NCI-H1105 treated with DMSO at 0.1 percent for 48 hours (cell line): ENCODE measurements at places on chromosomes 3 and 15.

GRCh38 chr3:38730281-38730680 lies 80.8 kb upstream of the SCN5A start:
- DNase-seq: no peak

GRCh38 chr3:71454512-71455403 lies 128.8 kb downstream of the FOXP1 start:
- DNase-seq: no peak

GRCh38 chr15:85550283-85550682 lies 169.9 kb downstream of the AKAP13 start:
- DNase-seq: no peak

DNA sequence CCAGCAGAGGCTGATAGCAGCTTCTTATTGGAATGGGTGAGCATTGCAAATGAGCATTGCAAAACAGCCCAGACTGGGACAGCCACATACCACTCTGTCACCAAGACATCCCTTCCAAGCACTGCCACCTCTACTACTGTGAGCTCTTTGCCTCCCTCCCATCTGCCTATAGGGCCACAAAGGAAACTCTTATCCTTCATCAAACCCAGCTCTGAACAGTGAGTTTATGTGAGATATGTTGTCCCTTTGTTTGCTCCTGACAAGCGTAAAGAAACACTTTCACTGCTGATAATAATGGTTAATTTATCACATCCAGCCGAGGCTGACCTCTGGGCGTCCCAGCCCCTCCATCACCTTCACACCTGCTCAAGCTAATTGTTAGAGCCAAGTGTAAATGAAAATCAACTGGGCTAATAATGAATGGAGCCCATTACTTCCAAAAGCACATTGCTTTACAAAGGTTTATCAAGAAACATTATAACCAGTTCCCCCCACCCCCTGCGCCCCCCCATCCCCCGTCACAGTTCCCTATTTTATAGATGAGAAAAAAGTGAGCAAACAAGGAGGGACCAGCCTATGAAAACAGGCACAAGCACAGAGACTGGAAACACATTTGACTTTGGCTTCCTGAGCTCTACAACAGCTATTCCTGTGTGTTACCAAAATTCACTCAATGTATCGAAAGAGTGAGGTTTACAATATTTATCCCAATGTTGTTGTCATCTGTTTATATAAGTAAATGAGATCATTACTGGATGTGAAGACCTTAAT lies 146.3 kb downstream of the ANXA2 start:
- DNase-seq: no peak

DNA sequence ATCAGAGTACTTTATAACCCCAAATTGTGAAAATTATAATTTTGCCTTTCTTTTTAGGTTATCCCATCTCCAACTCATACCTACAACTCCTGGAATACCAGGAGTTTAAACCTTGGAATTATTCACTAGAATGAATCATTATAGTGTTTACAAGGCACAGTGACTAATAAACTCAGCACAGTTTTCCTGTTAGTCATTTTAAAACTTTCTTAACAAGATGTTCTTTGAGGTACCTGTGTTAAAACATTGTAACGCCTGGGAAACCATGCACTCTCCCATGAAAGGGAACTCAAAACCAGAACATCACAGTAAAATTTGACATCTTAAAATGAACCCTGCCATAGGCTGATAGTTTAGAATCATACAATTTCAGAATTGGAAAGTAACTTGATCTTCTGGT lies 132.4 kb upstream of the OSTN start:
- no peak for DNase-seq

GRCh38 chr3:7371693-7372572 lies 511.0 kb downstream of the GRM7 start:
- DNase-seq: no peak

- DNase-seq: no peak
These were observed 21.1 kb upstream of the RHO start for GRCh38 chr3:129507181-129507831.

DNA sequence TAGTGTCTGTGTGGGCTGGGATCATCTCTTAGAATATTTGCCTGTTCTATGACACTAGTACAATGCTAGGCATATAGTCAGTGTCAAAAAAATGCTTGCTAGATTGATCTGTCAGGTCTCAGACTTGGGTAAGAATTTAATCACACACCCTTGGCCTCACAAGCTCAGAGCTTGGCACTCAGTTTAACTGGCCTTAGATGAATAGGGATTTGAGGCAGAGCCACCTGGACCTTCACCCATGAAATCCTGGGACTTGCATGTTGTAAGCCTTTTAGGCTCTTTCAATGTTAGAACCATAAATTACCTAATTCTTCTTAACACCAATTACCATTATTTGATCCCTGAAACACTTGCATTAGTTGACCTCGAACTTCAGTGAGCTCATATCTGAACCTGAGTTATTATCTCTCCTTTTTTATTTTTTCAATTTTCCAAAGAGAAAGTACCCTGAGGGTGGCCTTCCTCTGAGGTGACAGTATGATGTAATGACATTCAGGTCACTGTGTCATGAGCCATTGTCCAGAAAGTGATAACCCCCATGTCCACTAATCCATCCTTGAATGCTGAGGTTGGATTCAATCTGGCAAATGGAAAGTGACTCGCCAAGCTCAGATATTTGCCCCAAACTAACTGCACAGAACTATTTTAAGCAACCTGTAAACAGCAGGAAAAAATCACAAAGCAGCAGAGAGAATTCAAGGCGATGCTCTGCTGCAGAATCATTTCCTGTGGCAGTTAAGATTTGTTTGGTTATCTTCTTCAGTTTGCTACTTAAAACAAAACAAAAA lies 615.2 kb upstream of the NR2F2 start:
- no peak for DNase-seq

DNA sequence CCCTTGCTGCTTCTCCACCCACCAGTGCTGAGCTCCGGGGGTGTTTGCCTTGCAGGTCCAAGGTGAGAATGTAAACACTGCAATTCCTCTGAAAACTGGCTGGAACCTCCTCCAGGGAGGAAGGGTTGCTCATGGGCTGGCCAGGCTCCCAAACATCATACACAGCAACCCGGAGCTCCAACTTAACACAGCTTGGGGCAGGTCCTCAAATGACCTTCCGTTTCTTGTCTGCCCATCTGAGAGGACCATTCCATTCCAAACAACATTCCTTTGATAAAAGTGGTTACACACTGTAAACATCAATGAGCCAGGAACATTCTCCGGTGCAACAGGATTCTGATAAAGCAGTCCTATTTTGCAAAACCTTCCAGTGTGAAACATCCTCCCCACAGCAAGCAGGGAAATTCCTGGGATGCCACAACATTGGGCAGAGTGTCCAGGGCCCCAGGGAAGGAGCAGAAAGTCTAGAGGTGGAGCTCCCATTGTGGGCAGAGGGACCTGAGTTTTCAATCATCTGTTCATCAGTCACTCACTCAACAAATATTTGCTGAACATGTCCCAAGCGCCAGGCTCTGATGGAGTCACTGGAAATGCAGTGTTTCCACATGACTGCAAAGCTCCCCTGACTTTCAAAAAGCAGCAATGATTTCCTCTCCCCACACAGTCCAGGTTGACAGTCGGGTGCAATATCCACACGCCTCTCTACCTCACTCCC lies 7.3 kb upstream of the HEG1 start:
- no peak for DNase-seq

DNA sequence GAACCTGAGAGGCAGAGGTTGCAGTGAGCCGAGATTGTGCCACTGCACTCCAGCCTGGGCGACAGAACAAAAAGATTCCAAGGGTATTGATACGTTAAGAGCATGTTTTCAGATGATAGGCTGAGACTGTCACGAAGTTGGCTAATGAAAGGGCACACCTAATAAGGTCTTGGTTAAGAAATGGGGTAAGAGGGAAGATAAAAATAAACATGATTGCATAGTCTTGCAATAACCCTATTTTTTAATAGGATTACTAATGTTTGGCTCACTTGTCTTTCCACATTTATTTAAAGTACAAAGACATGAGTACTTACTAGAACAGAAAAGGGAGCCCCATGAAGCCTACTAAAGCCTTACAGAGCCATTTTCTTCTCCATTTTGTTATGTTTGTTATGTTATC lies 109.0 kb downstream of the FRMD4B start:
- DNase-seq: no peak

DNA sequence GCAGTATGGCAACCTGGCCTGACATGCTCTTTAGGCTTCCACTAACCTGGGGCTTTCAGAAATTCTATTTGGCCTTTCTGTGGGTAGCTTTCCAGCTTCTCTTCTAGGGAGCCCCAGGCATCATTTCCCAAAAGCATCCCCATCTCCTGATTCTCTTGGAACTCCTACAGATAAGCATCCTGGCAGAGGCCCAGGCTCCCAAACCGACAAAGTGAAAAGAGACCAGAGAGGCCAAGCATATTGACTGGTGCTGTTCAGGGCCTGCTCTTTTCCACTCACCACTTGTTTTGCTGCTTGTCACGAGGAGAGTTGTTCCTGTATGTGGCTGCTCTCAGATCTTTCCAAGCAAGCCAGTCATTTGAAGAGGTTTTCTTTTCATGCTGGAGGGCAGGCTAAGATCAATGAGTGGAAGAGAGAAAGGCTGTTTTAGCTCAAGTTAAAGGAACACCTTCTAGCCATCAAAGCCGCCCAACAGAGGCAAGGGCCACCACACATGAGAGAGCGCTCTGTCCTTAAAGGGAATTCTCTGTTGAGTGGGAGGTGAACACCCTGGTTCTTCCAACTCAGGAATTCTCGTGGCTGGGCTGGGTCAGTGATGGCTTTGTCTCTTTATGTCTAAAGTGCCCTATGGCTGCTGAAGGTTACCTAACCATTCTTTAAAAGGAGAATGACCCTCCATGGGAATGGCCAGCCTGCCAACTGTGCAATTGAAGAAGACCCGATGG lies 31.1 kb upstream of the NR2E3 start:
- DNase-seq: no peak

- no peak for DNase-seq
These were observed 76.3 kb downstream of the DTWD1 start for GRCh38 chr15:49697121-49697520.

GRCh38 chr15:43779016-43779415 lies 2.2 kb upstream of the ELL3 start:
- no peak for DNase-seq

- DNase-seq: no peak
These were observed 37.0 kb downstream of the ETFA start for GRCh38 chr15:76274226-76274625.

DNA sequence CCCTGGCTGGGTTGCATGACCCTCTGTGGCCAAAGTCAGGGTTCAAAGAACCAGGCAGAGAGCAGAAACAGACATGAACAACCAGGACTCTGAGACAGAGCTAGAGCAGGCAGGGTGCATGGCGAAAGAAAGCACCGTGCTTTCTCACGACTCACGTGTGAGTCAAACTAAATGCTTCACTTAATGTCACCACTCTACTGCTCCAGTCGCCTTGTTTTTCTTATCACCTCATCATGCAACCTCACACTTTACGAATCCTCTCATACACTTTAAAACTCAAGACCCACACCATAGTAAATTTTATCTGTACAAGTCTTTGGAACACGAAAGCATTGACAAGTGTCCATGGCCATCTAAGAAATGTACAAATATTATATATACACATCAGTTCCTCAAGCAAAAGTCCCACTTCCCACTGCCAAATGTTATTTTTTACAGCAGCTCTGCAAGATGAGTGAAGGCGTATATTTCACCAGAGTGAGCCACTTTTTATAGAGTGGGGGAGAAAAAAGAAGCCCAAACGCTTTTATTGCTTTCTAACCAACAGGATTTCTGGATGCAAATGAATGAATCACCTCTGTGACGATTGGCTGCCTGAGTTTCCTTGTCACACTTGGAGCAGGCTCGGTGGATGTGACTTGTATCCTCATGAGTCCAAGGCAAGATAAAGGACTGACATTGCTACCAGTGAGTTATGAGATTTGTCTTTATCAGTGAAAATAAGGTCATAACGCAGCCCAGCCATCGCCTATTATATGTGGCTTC lies 16.0 kb upstream of the MEGF11 start:
- no peak for DNase-seq

- DNase-seq: no peak
These were observed 412.0 kb downstream of the CNTN4 start for GRCh38 chr3:2510591-2511145.
